ENCODE measurements at places on chromosomes 6 and 20.

- DNase-seq = no peak
Observed at GRCh38 chr6:121639021-121639420, 203.6 kb downstream of the GJA1 start.

GRCh38 chr6:41098366-41098765 lies 25.6 kb downstream of the NFYA start:
- no peak for DNase-seq

DNA sequence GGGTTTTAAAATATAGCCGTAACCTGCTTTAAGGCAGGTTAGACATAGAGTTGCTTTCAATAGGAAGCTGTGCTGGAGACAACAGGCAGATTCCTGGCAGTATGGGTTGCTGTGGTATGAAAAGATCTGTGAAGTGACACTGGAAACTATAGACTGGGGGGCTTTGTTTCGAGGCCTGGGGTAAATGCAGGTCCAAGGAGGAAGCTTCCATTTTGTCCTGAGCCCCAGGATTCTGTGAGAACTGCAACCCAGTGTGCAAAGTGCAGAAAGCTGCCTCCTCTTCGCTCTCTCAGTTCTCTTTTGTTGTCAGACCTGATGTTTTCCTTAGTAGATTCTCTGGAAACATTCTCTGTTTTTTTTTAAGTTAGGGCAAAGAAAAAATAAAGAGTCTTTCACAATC lies 86.9 kb downstream of the LYRM4 start:
- no peak for DNase-seq

- peak; percentile 91 for DNase-seq
Observed at GRCh38 chr20:49397525-49397924, 84.9 kb downstream of the KCNB1 start.

DNA sequence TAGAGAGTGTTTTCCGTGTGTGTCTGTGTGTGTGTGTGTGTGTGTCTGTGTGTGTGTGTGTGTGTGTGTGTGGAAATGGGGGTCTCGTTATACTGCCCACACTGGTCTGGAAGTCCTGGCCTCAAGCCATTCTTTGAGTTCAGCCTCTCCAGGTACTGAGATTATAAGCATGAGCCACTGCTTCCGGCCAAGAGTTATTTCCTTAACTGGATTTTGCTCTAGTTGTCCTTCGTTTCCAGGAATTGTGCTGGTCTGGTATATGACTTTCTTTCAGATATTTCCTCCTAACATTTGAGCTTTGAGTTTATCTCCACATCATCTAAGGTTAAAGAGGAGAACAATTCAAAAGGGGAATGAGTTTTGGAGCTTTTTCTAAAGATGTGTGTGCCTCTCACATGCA lies 124.8 kb downstream of the SH3BGRL2 start:
- DNase-seq = no peak

DNA sequence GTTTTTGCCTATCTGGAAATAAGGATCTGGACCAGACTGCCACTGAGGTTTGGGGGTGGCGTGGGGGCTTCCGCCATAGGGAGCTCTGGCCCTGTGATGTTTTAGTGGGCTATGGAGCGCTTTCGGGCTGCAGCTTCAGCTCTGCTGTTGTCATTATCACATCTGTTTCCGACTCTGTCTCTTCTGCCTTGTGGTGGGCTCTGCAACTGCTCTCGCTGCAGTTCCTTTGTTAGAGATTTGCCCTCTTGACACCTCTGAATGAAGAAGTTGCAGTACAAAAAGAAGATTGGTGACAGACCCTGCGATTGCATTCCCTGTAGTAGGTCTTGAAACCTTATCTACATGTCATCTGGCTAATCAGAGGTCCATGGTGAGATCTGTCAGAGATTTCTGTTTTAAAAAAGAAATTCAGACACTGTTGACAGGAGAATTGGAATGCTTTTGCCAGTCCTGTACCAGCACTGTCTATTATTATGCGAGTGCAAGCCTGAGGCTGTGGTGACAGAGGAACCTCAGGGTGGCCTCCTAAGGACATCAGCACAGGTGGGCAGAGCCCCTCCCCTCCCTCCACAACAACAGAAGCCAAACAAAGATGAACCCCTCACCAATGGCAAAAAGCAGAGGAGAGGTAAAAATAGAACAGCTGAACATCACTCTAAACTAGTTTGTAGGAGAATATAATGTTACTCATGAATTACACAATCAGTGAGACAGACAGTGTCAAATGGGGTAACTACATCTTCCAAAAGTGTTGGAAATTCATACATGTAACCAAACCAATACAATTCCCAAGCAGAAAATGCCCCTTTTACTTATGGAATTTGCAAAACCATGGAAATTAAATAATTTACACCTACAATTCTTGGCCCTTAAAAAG lies 63.5 kb upstream of the DEFB112 start:
- peak; percentile 46 for DNase-seq

- no peak for DNase-seq
Observed at GRCh38 chr6:45610832-45611231, 233.1 kb upstream of the SUPT3H start.

DNA sequence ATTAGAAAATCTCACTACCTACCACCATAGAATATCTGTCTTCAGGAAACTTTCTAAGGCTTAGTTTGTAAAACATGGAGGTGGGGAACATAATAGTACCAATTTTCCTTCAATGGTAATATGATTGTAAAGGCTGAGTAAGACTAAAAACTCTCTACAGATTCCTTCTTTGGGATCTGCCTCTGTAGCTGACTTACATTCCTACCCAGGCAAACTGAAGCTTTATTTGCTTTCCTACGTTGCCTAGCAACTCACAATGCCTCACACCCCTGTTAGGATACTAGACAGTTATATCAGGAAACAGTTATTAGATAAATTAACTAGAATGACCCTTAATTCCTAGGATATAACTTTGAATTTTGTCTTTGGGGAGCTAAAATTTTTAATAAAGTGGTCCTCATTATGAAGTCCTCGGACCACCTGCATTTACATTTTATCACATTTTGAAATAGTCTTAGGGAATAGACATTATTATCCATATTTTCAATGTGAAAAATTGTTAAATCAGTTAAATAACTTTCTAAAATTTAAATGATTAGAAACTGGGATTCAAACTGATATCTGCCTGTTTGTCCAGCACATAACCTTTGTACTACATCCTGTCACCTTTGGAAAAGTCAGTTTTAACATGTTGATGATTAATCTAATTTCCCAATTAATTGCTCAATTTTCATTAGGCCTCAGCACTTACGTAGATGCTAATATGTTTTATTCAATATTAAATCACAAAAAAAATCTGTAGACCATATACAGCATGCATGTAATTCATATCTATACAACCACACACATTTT lies 591.4 kb downstream of the RNF144B start:
- DNase-seq = no peak

DNA sequence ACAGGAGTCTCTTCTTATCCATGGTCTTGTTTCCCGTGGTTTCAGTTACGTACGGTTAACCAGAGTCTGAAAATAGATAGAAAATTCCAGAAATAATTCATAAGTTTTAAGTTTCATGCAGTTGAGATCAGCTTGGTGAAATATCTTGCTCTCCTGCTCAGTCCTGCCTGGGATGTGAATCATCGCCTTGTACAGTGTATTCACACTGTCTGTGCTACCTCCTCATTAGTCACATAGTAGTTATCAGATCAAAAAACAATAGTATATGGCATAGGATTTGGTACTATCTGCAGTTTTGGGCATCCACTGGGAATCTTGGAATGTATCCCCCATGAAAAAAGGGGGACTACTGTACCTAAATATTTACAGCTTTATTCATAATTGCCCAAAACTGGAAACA lies 22.7 kb upstream of the MOCS1 start:
- DNase-seq = no peak

DNA sequence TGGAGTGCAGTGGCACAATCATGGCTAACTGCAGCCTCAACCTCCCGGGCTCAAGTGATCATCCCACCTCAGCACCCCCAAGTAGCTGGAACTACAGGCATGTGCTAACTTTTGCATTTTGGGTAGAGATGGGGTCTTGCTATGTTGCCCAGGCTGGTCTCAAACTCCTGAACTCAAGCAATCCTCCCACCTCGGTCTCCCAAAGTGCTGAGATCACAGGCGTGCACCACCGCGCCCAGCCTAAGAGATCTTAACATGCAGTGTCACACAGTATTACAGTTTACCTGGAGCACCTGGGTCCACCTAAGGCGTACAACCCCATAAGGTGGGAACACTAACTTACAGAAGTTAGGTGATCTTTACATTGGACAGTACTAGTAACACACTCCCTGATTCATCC lies 29.5 kb downstream of the TMEM242 start:
- DNase-seq = no peak

DNA sequence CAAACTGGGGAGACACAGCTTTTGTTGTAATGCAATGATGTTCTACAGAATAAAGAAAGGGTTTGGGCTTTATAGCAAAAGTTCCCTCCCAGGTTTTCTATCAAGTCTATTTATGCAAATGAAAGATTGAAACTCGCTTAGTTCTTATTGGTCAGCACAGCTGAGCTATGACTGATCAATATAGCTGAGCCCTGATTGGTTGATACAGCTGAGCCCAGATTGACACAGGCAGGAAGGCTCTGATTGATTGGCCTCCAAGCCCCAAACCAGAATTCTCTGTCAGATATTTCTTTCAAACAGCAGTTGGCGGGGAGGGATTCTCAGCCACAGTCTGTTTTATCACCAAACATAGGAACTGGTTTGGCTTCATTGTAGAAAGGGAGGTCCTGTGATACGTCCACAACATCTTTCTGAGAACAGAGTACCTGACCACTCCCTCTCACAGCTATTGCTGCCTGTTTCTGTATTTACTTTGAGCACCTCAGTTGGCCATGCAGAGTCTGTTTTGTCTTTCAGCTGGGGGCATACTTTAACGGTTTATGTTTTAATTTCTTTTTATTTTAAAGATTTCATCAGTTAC lies 223.5 kb downstream of the PACRG start:
- DNase-seq = no peak

DNA sequence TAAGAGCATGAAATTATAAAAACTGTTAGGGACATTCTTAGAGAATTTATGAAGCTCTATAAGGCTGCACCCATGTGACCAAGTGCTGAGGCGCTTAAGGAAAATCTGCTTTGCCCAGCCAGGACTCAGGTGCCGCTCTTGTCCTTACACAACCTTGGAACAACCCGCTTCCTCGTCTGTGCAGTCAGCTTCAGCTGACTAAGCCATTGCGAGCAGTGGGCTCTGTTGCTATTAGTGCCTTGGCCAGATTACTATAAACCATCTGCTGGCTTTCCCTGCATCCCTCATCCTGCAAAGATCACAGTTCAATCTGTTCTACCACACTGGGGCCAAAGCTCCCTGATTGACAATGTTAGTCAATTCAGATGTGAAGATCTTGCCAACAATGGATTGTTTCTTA lies 89.1 kb upstream of the E2F3 start:
- DNase-seq = no peak

DNA sequence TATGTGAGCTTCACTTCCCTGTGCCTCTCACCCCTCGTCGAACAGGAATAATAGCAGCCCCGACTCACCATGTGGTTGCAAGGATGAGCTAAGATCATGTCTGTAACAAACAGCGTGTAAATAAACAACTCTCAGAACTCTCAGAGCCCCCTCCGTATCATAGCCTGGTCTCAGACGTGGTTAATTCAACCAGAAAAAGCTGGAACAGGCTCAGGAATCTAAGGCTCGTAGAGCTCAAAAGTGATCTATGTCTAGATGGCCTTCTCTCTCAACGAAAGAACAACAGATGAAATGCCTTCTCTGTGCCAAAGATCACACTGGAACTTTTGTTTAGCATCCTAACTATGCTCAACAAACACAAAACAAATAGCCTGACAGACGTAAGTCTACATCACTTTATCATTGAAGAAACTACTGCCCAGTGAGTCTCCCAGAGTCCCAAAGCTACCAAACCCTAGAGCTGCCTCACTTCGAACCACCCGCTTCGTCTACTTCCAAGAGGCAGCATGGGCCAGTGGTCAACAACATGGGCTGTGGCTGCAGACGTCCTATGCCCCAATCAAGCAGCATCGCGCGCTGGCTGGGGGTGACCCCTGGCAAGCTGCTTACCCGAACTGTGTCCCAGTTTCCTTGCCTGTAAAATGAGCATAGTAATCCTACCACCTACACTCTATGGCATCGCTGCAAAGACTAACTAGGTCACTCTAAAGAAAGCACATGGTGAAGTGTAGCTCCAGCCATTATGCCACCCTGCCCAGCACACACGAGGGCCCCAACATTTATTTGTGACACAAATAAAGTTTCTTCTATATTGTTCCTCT lies 35.1 kb downstream of the NFATC2 start:
- DNase-seq = no peak

DNA sequence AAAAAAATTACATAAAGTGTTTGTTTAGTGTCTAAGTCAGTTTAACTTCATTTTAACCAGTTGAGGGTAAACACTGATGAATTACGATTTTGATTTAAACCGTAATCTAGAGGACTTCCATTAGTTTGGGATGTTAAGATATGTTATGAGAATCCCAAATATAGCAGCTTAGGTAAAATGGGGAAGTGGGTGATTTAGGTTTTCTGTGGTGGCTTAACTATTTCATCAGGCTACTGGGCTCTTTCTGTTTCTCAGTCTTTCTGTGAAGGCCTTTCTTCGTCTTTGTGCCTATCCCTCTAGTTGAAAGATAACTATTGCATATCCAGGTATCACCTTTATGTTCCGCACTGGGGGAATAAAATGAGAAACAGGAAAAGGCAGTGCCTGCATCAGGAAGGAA lies 27.9 kb downstream of the CENPW start:
- DNase-seq = no peak

DNA sequence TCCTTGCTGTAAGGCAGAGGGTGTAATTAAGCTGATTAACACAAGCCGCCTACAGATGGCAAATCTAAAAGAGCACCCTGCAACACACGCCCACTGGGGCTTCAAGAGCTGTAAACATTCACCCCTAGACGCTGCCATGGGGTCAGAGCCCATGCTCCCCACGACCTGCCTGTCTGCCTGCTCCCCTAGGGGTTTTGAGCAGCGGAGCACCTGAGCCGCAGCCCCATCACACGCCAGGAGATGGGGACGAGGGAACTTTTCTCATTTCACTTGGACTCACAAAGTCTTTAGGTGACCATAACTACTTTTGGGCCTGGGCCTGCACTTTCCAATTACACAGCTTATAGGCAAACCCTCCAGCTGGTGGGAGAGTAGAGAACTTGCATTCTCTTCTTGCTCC lies 99.0 kb upstream of the SOX4 start:
- DNase-seq = no peak

- no peak for DNase-seq
Observed at GRCh38 chr20:24050119-24050518, 61.5 kb upstream of the GGTLC1 start.

Measured in islet precursor cell (in vitro differentiated cells).